Mammary epithelial cell (primary cell): ENCODE measurements at places on chromosomes 7 and 10.

DNA sequence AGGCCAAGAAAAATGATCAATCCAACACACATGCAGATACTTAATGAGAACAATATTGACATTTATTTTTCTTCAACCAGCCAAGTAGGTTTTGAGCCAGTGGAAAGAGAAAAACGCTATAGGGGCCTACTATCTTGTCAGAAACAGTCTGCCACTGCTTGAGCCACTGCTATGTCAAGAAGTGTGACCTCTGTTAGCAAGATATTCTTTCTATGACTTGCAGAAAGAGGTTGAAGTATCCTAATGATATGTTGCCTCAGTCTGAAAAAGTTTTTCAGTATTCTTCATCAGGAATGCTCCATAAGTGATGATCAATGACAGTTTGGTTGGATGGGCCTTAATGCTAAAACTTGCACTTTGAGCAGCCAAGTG, 328.4 kb upstream of the KCND2 start:
- no peak for DNase-seq

DNA sequence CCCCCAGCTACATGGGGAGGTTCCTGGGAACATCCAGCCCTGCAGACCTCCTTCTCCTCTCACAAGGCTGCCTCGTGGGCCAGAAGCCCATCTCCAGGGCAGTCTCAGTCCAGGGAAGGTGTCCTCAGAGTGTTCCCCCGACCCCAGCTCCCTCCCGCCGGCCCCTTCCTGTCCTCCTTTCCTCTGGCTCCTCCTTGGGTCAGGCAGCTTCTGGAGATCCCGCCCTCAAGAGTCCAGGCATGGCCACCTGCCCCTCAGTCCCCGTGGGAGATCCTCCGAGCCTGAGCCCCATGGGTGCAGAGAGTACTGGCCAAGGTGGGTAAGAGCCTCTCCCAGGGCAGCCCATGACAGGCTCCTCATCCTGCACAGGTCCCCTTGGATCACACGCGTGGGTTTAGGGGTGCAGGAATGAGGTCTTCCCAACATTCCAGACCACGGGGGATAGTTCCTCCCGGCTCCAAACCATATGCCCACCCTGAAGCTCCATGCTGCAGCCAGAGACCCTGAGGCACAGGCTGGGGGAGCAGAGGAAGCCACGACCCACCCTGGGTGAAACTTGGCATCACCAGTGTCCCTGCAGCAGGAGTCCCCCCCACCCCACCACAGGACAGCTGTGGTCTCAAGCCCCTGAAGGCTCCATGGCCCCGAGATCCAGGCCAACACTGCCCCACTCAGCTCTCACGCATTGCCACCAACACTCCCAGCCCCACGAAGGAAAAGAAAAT, 65.5 kb downstream of the OAT start:
- no peak for DNase-seq

DNA sequence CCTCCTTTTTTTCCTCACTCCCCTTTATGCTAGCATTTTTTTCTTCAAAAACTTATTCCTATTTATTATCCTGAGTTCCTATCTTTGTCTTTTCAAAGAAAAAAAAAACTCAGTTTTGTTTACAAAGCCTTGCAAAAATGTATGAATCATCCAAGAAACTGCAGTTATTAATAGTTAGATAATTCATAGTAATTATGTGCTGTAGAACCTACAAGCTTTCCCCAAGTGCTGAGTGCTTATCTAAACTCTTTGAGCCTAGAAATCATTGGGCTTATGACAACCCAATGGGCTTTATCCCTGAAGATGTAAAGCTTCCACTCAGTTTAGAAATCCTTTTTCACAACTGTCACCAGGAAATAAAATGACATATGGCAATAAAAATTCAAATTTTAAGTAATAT, 145.9 kb upstream of the WNT16 start:
- no peak for DNase-seq

- peak; percentile 62 for DNase-seq
Observed at GRCh38 chr10:77415313-77415960, 222.2 kb downstream of the KCNMA1 start.

- no peak for DNase-seq
Observed at GRCh38 chr7:158278745-158279320, 308.8 kb downstream of the PTPRN2 start.

DNA sequence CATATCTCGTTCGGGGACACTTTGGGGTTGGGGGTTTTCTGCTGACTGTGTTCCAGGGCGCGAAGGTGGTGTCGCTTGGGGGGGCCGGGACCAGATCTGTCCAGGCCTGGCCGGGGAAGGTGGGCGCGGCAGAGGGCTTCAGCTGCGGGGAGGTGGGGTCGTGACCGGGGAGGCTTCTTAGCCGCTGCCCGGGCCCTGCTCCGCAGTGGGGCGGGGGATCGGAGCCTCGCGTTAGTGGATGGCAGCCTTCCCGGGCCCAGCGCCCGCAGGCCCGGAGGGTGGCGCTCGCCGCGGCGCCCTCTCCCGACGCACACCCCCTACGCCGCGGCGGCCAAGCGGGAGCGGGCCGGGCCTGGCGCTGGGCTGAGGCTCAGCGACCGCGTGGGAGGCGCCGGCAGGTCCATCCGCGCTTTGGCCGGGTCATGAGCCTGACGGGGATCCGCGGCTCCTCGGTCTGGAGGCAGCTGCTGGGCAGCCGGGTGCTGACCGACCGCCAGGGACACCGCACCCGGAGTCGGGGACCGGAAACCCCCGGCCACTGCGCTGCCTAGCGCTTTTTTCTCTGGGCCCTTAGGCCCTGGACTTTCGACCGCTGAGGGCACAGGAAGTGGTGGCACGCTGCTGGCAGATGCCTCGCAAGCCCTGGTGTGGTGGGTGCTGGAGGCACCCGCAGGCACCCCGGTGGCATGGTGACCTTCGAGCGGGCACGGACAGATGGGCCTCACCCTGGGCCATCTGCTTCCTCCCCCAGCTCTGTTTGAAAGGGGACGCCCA, 1.2 kb downstream of the AGAP3 start:
- peak; percentile 59 for DNase-seq

DNA sequence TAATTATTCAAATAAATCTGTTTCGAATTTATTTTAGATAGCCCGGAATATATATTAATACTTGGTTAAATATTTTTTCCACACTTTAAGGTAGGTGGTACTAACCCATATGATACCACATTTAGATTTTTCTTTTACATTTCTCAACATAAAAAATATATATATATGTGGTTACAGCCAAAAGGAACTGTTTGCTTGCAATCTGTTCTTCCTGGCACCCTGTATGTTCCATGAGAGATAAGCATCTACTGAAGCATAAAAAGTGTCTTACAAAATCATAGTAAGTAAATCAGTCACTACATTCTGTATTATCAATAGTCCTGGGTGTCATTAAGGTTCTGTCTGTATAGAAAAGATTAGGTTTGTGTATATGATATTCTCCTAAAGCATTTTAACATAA, 726.8 kb downstream of the GRM8 start:
- no peak for DNase-seq

GRCh38 chr7:93890041-93890463, 501 bp downstream of the TFPI2 start:
- peak; percentile 71 for DNase-seq

DNA sequence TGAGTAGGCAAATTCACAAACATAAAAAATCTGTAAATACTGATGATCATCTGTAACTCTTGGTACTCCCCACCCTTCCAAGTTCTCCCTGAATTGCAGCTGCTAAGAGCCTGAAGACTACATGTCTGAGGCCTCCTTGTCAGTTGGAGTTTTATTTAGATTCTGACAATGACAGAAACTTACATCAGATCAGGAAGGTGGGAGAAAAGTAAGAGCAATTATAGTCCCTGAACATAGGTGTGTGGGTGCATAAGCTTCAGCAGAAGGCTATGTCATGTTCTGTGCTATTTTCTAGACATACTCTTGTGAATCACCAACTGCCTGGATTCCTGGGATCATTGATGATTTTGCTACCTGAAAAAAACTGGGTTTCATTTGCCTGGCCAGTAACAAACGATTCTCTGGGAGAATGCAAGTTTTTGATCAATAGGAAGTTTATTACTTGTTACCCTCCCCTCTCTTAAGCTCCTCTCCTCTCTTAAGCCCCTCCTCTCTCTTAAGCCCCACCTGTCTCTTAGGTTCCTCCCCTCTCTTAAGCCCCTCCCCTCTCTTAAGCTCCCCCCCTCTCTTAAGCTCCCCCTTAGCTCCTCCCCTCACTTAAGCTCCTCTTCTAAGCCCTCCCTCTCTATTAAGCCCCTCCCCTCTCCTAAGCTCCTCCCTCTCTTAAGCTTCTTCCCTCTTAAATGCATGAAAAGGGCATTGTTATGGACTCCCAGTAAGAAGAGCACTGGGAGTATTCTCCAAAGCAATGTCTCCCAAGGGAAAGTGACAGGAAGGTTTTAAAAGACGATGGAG, 1183.4 kb upstream of the AUTS2 start:
- no peak for DNase-seq

DNA sequence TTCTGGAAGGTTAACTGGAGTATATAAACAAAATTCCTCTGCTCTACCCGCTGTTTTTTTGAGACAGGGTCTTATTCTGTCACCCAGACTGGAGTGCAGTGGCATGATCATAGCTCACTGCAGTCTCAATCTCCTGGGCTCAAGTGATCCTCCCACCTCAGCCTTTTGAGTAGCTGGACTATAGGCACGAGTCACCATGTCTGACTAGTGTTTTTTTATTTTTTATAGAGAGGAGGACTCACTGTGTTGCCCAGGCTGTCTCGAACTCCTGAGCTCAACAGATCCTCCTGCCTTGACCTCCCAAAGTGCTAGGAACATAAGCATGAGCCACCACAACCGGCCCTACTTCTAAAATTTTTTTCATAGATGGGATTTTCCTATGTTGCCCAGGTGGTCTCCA, 2.2 kb downstream of the RAB18 start:
- DNase-seq = no peak

- no peak for DNase-seq
Observed at GRCh38 chr7:106239406-106239805, 45.4 kb downstream of the NAMPT start.

- DNase-seq = peak; percentile 11
Observed at GRCh38 chr10:68043030-68043429, 32.1 kb downstream of the HERC4 start.

DNA sequence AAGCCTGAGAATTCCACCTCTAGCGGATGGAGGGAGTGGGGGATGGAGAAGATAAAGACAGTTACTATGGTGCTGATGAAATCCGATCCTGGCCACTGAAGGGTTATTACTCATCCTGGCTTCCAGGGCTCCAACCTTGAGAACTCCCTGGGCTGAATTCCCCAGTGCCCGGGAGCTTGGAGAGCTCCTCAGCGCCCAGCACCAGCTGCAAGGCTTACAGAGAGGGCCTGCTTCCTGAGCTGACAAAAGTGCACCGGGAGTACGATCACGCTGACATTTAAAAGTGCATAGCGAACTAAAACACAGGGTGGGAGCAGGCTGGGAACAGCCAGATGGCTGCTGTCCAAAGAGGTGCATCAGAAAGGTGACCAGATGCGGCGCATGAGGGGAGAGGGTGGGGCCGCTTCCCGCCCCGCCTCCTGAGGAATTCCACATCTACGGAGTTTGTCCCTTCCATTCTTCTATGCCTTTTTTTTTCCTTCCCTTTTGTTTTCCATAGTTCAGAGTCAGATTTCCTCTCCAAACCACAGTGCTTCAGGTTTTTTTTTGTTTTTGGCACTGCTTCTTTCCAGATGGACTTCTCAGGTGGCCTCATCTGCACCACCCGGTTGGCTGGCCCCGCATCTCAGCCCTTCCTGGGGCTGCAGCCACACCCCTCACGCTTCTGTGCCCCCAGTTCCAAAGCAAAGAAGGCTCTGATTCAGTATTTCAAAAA, 62.4 kb upstream of the MKRN1 start:
- peak; percentile 87 for DNase-seq

- DNase-seq = peak; percentile 82
Observed at GRCh38 chr7:92178928-92179924, at the start of gene LRRD1. Gene LRRD1 (minus strand): TSS chr7:92179142. CDS start chr7:92165202, 13,940 bp downstream.

DNA sequence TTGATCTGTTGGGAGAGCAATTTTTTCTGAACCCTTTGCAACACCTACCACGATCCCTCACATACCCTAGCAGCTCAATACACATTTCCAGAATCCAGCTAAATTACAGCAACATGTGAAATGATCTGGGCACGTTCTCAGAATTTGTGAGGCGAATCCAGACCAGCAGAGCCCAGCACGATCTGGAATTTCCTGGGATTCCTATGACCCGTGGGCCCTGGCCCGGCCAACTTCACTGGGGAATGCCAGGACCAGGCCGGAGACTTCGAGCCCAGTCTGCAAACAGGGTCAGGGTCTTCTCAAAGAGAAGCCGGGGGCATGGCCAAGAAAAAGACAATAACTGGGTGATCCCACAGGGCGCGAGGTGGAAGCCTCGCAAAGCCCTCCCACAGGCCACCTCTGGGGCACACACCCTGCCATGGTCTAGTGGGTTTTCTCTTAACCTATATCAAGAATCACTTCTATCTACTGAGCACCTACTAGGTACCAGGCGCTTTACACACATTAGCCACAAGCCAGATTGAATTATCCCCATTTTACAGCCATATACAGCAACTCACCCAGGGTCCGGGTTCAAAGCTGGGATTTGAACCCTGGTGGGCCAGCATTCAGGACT, 33.8 kb downstream of the FAM53B start:
- no peak for DNase-seq

GRCh38 chr10:9858816-9859215, 1158.9 kb upstream of the CELF2 start:
- DNase-seq = no peak

DNA sequence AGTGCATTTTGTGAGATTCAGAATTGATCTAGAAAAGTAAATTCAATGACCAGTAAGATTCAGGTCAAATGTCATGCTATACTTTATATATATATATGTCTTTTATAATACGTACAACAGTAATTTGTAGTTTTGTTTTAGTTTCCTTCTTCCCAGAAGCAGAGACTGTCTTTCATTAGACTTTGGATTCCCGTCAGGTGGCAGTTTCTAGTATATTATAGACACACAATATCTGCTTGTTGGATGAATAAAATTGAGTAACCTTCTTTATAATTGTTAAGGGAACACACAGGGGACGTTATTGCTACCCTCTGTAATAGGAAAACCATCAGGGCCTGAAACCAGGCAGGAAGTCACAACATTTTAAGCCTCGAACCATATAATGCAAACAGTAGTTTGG, 5.3 kb upstream of the LAMB1 start:
- DNase-seq = no peak

DNA sequence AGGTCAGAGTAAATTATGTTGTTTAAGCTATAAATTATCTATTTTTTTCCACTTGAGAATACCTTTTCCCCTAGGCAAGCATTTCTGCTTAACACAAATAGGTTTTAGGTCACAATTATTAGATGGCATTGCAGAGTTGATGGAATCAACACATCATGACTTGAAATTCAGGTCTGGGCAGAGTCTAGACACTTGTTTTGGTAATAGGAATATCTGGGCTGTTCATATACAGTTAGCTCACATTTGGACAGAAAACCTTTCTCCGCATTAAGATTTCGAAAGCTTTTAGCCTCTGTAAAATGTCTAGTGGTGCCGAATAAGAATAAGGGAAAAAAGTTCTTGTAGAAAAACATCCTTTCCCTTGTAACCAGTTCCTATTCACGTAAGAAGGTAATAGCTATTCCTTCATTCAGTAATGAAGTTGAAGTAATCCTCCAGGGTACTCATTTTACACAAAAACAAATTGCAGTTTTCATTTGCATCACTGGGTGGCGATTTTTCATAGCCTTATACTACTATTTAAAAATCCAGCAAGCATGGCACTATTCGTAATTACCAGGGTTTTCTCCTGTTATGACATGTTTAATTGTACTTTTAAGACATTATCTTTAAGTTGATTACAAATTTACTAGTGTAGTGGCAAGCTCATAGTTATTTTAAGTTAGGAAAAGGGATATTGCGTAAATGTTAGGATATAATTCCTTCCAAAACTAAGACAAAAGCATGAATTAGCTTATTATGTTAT, 37.0 kb downstream of the RPA3 start:
- peak; percentile 66 for DNase-seq

GRCh38 chr7:82964150-82964882, 198.4 kb downstream of the PCLO start:
- DNase-seq = no peak

- no peak for DNase-seq
Observed at GRCh38 chr10:122424059-122424458, 30.4 kb upstream of the ARMS2 start.
